Stimulated activated naive CD4-positive, alpha-beta T cell treated with Interleukin-2 at 50 U/mL for 16 hours (primary cell): ENCODE measurements at places on chromosomes 16 and 17.
A peak's percentile ranks its signal among the peaks of the same experiment; 100 is the strongest.

DNA sequence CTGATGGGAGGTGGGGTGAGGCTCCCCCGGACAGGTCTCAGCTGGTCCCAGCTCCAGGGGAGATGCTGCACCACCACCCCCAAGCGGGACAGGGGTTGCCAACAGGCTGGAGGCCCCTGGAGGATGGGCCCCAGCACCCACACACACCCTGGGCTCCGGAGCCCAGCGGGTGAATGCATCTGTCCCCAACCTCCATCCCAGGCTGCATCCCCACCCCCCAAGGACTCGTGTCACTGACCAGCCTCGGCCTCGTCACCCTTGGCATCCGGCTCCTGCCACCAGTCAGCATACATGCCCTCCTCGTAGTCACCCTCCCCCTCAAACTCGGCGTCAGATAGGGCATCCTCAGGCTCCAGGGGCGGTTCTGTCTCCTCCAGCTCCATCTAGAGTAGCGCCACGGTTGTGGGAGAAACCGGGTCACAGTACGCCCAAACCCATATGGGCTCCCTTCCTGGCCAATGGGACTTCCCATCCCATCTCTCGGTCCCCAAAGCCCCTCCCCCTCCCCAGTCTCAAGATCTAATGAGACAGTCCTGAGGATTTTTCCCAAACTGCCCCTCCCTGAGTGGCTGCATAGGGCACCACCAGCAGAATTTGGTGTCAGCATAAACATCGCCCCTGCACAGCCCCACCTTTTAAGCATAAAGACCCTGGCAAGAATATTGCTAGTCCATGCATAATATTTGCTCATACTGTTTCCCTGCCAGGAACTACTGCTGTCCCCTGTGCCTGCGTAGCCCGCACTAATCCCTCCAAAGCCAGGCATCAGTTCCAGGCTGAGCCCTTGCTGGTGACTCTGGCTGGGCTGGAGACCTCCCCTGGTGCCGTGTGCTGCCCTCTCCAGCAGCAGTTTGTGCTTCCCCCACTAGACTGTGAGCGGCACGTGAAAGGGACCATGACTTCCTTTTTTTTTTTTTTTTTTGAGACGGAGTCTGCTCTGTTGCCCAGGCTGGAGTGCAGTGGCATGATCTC is 8.4 kb downstream of the P3H4 start:
- no peak for DNase-seq

- no peak for DNase-seq
Measured at GRCh38 chr17:11952610-11953009, 44.7 kb downstream of the ZNF18 start.

DNA sequence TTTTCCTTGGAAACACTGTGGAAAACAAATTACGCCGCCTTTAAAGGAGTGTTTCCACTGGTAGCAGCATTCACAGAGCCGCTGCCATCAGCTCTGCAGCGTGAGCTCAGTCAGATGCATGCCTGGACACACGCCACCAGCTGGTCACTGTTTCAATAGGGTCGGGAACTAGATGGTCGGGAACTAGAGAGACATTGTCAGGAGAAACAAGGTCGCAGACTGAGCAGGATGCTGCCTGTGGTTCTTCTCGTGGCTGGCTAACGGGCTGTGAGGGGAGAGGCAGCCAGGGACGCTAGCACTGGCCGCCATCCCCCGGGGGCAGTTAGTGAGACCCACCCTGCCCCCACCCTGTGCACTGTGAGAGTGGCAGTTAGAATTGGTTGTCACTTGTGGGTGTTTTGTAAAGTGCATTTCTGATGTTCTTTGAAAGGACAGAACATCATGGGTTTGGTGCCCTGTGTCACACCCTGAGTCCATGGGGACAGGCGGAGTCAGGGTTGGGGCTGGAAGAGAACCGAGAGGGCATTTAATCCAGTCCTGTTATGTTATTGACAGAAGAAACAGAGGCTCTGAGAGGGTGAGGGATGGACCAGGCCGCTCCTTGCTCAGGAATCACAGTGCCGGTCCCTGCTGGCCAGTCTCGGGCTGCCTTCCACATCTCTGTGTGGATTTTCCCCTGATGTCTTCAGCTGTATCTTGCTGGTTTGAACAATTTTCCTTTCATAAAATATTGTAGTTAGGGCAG is 86.3 kb downstream of the SPECC1 start:
- DNase-seq = no peak

- DNase-seq = no peak
Measured at GRCh38 chr17:81913394-81914102, 2.3 kb upstream of the PCYT2 start.

DNA sequence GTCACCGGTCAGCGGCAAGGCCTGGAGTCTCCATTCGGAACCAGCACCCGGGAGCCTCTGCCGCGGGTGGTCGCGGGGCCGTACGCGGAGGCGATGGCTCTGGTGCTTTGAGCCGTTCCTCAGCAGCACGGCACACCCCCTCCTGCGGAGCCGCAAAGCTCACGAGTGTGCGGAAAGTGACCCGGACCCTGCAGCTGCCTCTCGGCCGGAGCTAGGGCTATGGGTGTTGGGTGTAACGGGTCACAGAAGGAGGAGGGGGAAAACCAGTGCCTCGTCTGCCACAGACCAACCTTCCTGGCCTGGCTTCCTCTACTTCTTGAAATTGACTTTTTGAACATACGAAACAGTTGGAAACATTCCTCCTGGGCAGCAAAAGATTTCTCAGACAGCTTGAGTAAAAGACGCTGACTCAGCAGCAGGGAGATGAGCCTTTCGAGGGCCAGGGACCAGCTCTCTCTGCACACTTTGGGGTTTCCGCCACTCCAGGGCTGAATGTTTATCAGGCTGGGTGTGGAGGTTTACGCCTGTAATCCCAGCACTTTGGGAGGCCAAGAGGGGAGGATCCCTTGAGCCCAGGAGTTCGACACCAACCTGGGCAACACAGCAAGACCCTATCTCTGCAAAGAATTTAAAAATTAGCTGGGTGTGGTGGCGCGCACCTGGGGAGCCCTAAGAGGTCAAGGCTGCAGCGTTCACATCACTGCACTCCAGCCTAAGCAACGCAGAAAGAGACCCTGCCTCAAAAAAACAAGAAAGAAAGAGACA is 26.4 kb upstream of the PITPNA start:
- DNase-seq = no peak

DNA sequence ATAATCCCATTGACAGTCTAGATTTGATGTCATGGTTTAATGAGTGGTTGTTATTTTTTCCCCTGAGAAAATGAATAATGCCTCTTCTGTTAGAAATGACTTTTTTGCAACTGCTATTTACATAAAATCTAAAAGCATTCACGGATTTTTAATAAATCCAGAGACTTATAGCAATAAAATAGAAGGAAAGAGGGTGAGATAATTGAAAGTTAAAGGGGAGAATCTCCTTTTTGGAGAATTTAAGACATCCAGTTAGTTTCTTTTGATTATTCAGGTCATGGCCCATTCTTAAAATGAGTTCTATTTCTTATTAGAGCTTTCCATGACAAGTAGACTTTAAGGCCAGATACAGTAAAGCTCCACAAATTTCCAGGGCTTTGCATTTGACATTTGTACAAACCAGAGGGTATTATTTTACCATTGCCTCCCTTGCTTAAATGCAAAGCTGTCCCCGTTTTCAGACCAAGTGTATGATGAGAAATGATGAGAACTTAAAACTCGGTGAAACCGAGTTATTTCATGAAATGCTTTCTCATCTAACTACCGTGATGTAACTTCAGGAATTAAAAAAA is 789.0 kb upstream of the SOX9 start:
- no peak for DNase-seq

- no peak for DNase-seq
Measured at GRCh38 chr17:6994118-6994598, 1.7 kb upstream of the ALOX12 start.

DNA sequence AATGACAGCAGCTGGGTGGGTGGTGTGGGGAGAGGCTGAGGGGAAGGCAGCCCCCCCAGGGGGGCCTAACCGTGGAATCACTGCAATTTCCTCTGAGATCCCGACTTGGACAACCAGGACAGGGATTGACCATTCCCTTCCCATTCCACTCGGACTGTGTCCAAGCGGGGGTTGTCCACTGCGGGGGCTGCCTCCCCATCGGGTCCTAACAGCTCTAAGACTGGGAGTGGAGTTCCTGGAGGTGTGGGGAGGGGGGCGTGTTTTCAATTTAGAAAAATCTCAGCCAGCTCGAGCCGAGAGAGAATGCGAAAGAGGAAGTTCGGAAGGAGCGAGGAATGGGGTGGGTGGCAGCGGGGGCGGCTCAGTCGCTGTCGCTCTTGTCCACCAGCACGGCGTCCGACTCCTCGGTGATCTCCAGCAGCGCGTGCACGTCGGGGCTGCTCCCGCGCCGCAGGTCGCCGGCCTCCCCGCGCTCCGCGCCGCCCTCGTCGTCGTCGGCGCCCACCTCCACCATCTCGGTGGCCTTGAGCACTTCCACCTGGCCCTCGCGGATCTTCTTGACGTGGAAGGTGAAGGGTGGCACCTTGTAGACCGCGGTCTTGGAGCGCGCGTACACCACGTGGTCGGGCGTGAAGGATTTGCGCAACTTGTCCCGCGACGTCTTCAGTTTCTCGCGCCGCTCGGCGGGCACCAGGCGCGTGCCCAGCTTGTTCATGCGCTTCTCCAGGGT is 16.2 kb upstream of the STAT3 start:
- DNase-seq = no peak

DNA sequence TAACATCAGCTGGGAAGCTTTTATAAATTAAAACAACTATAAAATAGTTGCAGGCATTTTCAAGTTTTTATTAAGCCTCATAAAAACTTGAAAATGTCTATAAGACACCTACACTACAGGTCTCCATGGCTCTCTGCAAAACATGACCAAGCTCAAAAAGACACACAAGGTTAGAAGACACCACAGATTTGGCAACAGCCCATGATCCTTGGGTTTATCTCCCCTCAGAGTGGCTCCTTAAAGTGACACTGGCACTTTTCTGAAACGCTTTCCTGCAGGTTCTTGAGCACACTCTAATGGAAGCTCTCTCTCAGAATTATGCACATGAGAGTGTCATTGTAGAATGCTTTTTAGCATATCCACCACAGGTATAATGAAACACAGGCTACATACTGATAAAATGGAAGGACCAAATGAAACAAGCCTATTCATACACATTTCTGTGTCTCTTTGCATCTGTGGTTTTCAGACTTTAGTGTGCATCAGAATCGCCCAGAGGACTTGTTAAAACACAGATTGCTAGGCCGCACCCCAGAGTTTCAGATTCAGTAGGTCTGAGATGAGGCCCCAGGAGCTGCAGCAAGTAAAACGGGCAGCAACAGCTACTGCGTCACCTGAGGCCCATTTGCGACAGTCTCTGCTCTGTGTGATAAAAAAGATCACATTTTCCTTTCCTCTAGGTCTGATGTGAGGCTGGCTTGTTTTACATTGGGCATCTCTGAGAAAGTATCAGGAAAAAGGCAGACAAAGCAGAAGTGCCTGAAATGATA is 75.0 kb upstream of the WSB1 start:
- no peak for DNase-seq

GRCh38 chr17:76139801-76140660 is 1.0 kb downstream of the FOXJ1 start:
- DNase-seq = peak; percentile 15

- no peak for DNase-seq
Measured at GRCh38 chr17:43334738-43335402, 63.9 kb upstream of the ARL4D start.

- DNase-seq = no peak
Measured at GRCh38 chr16:31785126-31785525, 88.5 kb upstream of the ZNF267 start.

- DNase-seq = no peak
Measured at GRCh38 chr17:35052241-35052610, 11.3 kb downstream of the RFFL start.

- DNase-seq = no peak
Measured at GRCh38 chr17:8599351-8600011, 31.0 kb downstream of the MYH10 start.

- DNase-seq = no peak
Measured at GRCh38 chr17:18191967-18192366, 8.3 kb downstream of the ALKBH5 start.

DNA sequence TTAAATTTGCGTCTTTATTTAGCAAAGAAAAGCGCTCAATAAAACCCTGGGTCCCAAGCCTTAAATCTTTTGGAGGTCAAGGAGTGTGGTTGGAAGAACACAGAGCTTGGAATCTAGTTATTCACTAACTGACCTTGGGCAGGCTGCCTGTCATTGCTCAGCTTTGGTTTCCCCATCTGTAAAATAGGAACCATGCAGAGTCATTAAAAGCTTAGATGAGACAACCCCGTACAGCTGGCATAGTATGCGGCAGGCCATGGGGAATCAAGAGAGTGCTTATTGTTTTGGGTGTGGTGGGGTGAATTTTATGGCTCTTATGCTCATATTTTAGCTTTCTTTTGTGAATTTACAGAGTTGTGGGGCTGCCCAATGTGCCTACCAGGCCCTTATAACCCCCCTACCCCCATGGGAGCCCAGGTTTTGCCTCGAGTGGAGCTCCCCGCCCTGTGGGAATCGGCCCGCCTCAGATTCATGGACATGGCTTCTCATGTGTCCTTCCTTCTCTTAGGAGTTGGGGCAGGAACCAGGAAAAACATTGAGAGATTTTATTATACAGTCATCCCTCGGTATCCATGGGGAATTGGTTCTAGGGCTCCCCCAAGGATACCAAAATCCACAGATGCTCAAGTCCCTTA is 113.5 kb downstream of the CLEC16A start:
- no peak for DNase-seq

GRCh38 chr17:16439811-16440351 is 24.5 kb downstream of the TRPV2 start:
- DNase-seq = peak; percentile 9

- no peak for DNase-seq
Measured at GRCh38 chr16:31402687-31403086, 9.6 kb downstream of the ITGAD start.

DNA sequence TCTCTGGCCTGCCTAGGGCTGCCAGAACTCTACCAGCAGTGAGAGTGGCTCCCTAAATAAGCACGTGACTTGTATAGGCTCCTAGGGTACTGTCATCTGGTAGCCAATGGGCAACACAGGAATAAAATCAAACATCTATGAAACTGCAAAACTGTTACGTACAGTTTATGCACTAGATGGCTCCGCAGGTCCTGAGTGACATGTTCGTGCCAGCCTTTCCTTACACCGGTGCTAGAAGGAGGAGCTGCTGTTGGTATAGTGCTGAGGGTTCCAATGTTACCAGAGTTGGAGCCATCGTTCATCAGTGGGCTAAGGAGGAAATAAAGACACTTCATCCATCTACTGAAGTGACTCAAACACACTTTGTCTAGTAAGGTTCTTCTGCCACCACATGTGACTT is 63.2 kb upstream of the TRAP1 start:
- no peak for DNase-seq
